ENCODE measurements at places on chromosomes 2 and 18.

GRCh38 chr18:49251451-49251850 lies 209.0 kb downstream of the DYM start:
- no peak for DNase-seq

DNA sequence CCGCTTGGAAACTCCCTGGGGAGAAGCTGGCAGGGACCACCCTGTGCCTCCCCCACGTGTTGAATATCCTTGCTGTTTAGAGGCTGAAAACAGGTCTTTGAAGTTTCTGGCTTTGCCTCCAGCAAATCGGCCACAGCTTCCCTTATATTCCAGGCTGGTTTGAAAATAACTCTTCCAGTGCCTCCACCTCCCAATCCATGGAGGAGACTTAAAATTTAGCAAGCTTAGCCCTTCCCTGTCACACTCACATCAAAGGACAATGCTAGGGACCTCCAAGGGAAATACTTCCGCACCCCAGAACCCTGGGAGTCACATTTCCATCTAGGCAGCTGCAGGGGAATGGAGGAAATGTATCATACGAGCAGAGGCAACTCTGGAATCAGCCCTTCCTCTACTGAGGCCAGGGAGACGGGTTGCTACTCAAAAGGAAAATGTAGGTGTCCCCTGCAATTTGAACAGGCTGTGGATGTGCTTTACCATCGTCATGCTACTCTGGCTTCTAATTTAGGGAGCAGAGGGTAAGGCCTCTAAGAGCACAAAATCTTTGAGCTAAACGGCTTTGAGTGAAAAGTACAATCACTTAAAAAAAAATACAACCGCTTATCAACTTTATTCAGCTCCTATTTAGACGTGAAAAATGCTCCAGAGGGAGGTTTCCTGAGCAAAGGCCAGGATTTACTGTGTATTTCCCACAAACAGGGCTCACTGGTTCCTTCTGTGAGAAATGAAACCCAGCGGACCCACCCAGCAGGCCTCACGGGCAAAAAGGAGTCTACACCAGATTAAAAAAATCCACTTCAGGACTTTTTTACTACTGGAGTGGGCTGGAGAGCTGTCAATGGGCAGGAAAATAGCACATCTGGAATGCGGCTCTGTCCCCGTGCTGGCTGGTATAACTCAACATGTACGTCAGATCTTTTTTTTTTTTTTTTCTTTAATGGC lies 49.4 kb upstream of the PKDCC start:
- peak; percentile 40 for DNase-seq

- no peak for DNase-seq
Measured at GRCh38 chr2:128594953-128595677, 276.4 kb upstream of the HS6ST1 start.

DNA sequence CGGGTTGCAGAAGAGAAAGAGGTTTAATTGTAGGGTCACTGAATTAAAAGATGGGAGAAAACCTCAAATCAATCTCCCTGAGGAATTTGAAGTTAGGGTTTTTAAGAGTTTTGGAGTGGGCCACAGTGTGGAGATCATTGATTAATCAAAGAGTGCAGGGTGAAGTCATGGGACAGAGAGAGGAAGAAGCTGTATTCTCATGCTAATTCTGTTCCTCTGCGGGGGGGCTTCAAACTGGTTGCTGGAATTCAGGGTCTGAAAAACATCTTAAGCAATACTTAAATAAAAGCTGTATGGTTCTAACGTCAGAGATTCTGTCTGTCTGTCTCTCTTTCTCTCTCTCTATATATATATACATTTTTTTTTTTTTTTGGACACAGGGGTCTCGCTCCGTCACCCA lies 169.8 kb upstream of the SPATS2L start:
- no peak for DNase-seq

DNA sequence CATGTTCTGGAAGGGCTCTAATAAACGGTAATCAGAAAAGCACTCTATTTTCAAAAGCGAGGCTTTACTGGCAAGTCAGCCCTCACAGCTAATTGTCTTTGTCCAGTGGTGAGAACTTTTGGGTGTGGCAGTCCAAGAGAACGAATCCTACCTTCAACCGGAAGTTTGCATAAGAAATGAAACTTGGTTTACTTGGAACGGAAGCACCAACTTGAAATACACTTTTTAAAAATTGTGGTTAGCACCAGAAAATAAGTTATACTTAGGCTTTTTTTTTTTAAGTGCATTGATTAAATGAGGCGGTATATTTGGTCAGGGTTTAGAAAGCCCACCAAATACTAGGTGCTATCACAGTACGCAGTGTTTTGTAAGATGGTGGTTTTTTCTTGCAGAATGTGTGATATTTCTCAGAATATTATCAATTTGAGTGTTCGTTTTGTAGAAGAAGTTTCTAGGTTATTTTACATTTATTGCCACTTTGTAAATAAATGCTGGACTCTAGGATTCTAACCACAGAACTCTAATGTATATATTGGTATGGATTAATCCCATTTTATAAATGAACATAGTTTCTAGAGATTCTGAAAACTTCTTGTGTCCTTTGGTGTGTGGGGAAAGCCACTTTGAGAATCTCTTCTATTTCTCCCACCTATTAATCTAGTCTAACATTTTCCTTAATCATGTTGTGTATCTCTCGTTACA lies 1.2 kb downstream of the MYL12A start:
- DNase-seq = no peak

GRCh38 chr2:158578703-158579330 lies 122.1 kb downstream of the PKP4 start:
- DNase-seq = no peak

DNA sequence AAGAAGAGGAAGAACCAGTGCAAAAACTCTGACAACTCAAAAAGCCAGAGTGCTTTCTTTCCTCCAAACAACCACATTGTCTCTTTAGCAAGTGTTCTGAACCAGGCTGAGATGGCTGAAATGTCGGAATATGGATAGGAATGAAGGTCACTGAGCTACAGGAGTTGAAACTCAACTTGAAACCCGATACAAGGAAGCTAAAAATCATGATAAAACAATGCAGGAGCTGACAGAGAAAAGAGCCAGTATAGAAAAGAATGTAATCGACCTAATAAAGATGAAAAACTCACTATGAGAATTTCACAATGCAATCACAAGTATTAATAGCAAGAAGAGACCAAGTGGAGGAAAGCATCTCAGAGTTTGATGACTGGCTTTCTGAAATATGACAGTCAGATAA lies 15.0 kb upstream of the EIF2AK3 start:
- DNase-seq = no peak

GRCh38 chr18:77073336-77074093 lies 59.1 kb downstream of the MBP start:
- no peak for DNase-seq

DNA sequence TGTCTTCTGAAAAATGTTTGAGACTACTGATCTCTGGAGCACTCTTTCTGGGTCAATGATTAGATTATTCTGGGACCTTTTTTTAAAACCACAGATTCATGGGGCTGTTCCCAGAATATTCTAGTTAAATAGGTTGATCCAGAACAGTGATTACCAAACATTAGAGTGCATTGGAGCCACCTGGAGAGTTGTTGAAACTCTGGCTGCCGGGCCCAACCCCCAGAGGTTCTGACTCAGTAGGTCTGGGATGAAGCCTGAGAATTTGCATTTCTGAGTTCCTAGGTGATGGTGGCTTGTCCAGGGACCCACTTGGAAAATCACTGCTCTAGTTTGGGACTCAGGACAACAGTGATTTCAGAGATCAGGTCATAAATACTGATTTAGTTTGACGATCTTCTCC lies 197.3 kb downstream of the PTPRM start:
- DNase-seq = no peak

GRCh38 chr2:3078684-3079083 lies 298.9 kb downstream of the EIPR1 start:
- no peak for DNase-seq

DNA sequence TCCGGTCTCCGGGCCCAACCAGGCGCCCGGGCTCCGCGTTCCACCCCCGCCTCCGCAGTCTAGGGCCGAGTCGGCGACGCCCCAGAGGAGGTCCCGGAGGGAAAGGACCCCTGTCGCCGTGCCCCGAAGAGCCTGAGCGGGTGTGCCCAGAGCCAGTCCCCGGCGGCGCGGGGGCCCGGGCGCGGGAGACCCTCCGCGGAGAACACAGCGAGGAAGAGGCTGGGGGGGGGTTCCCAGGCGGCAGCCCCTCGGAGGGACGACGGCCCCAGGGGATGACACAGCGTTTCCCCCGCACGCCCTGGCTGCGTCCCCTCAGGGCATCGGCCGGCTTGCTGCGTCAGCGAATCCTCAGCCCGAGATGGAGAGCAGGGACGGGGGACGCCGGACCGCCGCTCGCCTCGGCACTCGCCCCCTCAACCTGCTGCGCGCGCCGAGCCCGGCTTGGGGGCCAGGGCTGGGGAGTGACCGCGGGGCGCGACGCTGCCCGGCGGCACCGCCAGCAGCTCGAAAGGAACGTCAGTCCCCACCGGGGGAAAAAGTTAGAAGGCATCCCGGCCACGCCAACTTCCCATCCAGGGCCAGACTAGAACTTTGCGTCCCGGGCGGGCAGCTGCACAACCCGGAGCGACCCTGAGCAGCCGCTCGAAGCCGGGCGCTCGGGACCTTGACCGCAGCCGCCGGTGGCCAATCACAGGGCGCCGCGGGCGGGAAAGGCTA lies 711 bp downstream of the SFXN5 start:
- peak; percentile 64 for DNase-seq

DNA sequence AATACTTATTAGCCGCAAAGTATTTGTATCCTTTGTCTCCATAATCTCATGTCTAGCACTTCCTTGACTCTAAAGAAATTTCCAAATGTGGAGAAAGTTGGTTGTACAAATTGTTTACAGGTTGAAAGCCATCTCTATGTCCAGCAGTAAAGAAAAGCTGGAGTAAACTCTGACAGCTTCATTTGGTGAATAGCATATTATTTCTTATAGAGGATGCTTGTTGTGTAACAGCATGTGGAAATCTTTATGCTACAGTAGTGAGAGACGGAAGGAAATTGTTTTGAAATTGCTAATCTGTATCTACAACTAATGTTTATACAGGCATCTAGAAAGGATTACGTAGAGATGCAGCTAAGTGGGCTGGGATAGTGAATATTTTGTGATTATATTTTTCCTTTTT lies 78.5 kb downstream of the UGGT1 start:
- no peak for DNase-seq

DNA sequence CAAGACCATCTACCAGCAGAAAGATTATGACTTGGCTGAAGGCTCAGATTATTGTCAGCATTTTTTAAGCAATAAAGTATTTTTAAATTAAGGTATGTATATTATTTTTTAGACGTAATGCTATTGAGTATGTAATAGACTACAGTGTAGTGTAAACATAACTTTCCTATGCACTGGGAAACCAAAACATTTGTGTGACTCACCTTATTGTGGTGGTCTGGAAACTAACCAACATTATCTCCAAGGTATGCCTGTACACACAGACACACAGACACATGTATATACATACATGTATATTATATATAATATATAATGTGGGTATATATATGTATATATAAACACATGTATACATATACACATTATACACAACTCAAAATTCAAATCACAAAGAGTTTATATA lies 9.1 kb upstream of the TMEFF2 start:
- DNase-seq = no peak

DNA sequence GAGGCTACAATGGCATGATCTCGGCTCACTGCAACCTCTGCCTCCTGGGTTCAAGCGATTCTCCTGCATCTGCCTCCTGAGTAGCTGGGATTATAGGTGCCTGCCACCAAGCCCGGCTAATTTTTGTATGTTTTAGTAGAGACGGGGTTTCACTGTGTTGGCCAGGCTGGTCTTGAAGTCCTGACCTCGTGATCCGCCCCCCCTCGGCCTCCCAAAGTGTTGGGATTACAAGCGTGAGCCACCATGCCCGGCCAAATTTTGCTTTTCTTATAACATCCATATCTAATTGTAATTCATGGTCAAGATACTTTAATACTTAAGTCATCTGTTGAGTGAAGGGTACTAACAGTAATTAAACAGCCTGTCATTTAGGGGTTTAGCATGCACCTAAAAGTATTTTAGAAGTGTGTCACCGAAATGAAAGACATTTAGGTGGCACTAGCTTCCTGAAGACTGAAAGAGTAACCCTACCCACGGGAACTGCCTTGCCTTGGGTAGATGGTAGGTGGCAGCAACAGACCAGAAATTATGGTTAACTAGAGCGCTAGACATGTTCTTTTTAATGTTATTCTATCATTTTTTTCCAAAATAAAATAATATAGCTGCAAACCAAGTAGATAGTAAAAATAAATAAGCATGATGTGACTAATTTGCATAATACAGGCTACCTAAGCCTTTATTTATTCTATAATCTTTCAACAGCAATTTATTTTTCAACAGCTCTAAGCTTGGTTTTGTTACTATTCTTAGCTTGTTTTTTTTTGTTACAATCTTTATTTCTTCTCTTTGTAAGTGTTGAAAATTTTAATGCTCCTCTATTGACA lies 8.6 kb upstream of the ACYP2 start:
- DNase-seq = peak; percentile 69

DNA sequence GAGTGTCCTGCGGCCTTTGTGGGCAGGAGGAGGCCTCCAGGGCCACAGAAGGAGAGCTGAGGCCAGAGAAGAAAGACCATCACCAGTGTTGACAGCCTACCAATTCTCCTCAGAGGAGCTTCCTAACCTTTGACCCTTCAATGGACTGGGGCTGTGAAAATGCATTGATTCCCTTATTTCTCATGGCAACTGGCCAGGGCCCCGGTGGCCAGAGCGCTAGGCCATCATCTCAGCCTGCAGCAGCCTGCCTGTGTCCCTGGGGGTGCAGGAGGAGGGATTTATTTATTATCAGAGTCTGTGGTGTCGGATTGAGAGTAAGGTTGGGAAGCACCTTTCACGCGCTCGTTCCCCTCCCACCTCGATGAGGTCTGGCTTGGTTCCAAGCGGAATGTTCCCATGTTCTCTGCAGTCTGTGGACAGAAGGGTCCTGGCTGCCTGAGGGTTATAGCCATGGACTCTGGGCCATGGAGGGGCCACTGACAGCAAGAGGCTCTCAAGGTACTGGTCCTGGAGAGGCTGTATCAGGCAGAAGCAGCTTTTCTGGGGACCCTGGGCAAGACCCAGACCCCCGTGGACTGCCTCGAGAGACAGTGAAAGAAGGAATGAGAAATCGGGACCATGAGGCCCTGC lies 53.8 kb downstream of the CYP27C1 start:
- no peak for DNase-seq

DNA sequence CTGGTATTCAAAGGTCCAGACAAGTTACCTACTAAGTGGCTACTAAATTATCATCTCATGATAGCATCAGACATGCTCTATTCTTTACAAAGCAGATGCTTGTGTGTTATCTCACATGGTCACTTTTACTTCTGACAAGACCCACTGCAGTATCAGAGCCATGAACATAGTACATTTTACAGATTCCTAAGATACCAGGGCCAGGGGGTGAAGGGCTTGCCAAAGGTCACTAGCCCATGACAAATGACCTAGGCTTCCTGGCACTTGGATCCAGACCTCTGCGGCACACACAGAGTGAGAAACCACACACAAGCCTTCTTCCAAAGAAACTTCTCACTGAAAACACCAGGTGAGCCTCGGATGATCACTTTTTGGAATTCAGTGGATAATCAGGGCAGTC lies 446.8 kb downstream of the EIPR1 start:
- DNase-seq = no peak

Measured in AG20443 (cell line).